ENCODE measurements at places on chromosomes 4 and X.

DNA sequence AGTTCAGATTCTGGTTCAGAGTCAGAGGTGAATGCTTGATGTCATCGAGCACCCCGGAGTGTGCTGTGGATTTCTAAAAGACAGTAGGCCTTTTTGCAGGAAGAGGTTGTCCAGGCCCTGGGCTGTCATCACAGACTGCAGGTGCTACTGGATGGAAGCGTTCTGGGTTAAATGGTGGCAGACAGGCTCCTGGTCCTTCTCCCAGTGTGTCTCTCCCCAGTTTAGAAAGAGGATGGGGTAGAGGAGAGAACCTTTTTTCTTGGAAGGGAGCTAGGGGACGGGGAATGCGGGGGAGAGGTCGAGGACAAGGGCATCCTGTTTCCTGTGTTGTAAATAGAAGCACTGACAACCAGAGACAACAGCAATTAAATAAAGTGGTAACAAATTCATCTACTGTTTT lies 102.3 kb upstream of the NUDT6 start:
- DNase-seq, result no peak

DNA sequence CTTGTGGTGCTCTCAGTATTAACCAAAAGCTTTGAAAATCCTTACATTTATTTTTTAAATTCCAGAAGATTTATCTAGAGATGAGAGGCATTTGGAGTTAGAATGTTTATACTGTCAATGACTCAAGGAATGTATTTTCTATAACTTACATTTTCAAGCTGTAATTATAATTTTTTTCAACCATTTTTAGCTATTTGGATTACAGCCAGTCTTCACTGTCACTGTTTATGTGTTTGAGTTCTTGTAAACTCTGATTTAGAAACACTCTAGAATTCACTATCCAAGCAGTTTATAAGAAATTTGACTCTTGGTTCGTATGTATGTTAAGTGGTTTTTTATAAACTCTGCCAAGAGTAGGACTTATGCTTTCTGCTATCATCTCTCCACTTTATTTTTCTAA lies 36.7 kb upstream of the GUCY1A1 start:
- DNase-seq, result peak; percentile 70

- no peak for DNase-seq
Measured at GRCh38 chrX:132169554-132169953, 41.7 kb upstream of the FRMD7 start.

- DNase-seq, result peak; percentile 59
Measured at GRCh38 chrX:18654875-18655836, 16.8 kb downstream of the RS1 start.

DNA sequence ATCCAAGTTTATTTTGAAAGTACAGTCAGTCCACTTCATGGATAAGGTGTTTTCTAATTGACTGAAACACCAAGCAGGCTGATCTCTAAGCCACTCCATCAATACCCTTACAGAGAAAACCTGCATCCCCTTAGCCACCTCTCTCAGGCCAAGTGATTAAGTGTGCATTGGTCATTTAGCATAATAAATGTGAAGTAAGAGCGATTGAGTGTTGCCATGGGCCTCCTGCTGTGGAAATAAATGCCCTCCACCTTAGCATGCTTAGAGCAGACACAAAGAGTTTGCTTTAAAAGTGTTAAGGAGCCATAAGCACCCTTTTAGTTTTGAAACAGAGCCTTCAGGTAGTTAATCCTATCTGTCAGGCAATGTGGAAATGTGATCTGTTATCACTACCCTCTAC lies 386.5 kb downstream of the GPAT3 start:
- DNase-seq, result no peak

DNA sequence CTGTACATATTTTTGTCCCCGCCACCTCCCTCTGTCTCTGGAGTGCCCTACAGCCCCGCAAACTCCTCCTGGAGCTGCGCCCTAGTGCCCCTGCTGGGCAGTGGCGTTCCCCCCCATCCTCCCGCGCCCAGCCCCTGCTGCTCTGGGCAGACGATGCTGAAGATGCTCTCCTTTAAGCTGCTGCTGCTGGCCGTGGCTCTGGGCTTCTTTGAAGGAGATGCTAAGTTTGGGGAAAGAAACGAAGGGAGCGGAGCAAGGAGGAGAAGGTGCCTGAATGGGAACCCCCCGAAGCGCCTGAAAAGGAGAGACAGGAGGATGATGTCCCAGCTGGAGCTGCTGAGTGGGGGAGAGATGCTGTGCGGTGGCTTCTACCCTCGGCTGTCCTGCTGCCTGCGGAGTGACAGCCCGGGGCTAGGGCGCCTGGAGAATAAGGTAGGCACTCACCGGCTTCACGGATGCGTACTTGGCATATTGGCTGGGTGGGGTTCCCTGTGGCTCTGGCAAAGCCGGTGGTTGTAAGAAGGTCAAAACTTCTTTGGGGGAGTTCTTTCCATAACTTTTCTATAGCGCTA lies 653 bp downstream of the HHIP start:
- DNase-seq, result no peak

- no peak for DNase-seq
Measured at GRCh38 chr4:102606846-102607450, 105.8 kb downstream of the NFKB1 start.

DNA sequence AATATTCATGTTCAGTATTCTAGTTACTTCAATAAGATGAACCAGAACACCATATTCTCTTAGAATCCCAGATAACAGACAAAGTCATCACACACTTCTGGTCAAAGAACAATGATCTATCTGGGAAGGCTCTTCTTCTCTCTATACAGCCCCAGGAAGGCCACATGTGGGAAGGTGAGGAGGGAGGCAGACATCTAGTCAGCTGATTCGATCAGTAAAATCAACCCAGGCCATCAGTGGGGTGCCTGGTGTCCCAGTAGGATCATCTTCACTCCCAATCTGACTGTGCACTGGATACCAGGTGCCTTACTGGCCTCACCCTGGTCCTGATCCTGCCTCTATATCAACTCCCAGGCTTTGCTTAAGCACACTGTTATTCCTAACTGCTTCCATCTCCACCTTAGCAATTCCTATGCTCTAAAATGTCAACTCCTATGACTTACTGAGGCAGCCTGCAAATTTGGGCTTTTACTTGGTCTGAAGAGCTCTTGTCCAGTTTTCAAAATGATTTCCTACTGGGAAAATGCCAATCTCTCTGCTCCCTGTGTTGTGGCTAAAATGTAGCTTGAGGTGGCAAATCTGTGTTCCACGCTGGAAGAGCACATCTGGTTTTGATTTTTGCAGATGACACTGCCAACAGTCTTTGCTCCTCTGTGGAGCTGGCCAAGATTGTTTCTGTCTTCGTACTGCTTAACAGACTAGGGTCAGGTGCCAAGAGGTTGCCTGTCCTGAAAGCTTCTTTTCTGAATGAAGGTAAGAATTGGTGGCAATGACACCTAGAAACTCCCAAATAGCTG lies 128.7 kb downstream of the MGST2 start:
- DNase-seq, result peak; percentile 89

DNA sequence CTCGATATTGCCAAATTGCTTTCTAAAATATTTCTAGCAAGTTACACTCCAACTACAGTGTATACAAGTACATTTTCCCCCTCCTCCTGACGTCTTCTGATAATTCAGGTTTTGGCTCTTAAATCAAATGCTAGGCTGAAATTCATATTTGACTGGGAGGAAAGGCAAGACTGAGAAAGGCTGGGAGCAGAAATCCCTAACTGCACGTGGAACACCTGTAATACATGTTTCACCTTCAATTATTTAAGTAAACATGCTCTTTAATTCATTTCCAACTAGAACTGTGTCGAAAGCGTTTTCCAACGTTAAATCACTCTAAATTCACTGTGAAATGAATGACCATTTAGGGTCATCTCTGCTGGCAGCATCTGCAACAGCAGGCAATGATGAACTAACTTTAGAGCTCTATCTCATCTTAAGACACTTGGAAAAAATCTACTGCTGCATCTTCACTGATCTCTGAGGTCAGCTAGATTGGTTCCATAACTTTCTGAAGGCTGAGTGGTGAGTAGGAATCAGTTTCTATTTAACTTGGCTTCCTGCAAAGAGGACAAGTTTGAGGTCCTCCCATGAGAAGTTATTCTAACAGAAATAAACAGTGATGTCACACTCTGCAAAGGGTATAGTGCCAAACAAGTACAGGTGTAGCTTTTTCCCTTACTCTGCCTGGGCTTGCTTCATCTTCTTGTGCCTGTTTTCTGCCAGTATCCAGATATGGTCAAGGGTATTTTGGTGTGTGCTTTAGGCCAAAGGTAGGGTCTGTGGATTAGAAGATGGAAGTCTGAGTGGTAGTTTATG lies 144.3 kb upstream of the PAK3 start:
- DNase-seq, result no peak

DNA sequence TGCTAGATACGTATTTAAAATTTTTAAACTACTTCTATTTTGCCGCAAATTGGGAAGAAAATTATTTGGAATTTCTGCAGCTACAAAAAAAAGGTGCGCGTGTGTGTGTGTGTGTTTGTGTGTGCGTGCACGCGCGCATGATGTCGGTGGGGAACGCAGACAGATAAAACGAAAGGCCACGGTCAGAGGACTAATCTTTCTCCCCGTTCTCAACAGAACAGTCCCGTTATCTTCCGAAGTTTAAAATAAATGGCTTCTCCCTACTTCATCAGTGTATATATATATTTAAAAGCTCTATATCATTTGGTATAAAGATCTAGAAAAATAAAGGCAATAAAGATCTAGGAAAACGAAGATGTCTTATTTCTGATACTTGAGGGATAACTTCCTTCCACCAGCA lies 1.5 kb downstream of the MGARP start:
- no peak for DNase-seq

DNA sequence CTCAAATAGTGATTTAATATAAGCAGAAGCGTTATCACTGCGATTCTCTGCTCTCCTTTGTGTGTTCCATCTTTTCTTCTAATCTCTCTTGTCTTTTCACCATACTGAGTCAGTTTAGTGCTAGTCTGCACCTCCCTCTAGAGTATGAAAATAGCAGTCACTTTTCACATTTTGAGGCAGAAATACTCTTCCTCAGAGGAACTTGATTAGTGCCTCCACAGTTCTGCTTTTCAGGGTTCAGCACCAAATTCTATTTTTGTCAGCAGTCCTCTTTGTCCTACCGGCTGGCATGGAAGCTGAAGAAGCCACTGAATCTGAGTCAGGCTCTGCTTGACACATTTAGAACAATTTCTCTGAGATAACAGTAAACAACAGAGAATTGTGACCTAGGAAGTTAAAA lies 49.7 kb upstream of the ANKRD17 start:
- DNase-seq, result peak; percentile 21

DNA sequence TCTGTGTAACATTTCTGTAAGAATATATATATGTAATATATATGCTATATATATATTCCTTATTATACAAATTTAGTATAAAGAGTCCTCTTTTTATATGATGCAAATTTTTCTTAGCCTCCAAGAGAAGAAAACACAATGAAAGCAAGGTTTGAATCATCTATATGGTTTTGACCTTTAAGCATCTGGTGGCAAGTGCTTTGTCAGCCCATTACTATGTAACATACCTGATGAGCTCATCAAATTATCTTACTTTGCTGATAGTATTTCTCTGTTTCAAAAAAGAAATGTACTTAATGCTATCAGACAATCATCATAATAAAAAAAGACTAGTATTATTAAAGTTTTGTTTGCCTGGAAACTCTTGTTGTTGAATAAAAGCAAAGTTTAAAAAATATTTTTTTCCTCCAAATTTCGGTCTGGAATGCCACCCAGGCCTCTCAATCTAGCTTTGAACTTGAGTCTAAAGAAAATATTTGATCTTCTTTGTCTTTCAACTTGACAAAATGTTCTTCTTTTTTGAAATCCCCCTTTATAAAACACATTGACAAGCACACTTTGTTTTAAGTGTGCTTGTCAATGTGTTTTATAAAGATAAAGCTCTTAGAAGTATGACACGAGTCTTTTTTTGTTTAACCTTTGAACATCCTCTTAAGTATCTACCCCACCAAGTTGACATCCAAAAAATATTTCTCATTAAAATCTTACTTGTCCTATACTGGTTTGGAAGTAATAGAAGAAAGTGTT lies 26.2 kb downstream of the ZNF330 start:
- no peak for DNase-seq

- no peak for DNase-seq
Measured at GRCh38 chrX:143853488-143853887, 30.4 kb upstream of the UBE2NL start.

GRCh38 chr4:112523764-112524505 lies 8.0 kb upstream of the NEUROG2 start:
- no peak for DNase-seq

- DNase-seq, result no peak
Measured at GRCh38 chr4:70640192-70640591, 11.6 kb downstream of the ENAM start.

- DNase-seq, result no peak
Measured at GRCh38 chrX:84219551-84219950, 31.6 kb upstream of the RPS6KA6 start.

DNA sequence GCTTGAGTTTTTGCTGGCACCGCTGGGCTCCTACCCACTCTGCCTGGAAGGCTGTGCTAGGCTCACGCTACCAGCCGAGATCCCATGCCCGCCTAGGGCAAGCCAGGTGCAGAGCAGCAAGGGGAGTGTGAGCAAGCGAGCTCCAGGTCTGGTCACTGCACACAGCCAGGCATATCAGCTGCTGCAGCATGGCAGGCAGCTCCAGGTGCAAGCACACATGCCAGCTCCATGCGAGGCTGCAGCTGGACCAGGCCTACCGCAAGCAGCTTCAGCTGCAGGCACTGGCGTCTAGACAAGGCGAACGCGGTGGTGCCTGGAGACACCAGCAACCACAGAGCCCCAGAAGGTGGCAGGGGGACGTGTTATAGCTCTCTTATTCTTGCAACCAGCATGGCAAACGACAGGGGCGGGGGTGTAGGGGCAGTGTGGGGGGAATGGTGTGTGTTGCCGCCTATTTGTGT lies 614.7 kb upstream of the EPHA5 start:
- DNase-seq, result no peak

DNA sequence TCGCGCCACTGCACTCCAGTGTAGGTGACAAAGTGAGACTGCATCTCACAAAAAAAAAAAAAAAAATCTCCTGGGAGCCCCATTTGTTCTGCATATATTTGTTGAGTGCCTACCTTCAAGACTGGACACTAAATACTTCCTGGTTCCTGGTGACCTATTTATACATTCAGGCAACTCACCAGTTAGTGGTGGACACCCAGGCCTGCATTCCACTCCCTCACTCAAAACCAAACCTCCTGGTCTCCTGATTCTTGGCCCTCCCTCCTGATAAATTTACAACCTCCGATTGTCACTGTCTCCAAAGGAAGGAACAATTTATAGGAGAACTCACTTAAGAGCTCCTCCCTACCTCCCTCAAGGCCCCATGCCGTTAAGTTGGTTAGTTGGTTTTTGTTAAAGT lies 3.1 kb downstream of the SYAP1 start:
- no peak for DNase-seq

DNA sequence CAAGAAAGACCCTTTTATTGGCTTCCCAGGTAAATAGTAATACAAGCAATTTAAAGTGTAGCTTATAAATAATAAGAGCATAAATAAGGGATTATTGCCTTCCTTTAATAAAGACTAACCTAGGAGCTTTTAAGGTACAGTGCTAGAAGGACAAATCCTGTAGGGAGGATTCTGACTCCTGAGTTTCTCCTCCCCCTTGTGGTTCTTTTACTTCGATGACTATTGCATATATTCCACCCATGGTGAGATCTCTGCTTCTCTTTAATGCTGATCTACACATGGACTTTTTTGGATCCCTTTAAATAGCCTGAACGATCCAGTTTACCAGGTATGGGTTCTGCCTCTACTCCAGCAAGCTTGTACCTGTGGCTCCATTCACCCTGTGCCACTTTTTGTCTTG lies 2.5 kb downstream of the GALNT7 start:
- DNase-seq, result no peak

GRCh38 chr4:103098341-103098740 lies 1.3 kb downstream of the BDH2 start:
- DNase-seq, result no peak

GRCh38 chrX:8714164-8714563 lies 17.8 kb downstream of the ANOS1 start:
- DNase-seq, result no peak

Measured in fibroblast of gingiva (primary cell).